ENCODE measurements at places on chromosomes 12 and 14.

GRCh38 chr12:53603804-53604203, 22.4 kb downstream of the ATF7 start:
- peak; percentile 22 for DNase-seq

GRCh38 chr14:49882826-49883694, 9.8 kb upstream of the ARF6 start:
- no peak for DNase-seq

DNA sequence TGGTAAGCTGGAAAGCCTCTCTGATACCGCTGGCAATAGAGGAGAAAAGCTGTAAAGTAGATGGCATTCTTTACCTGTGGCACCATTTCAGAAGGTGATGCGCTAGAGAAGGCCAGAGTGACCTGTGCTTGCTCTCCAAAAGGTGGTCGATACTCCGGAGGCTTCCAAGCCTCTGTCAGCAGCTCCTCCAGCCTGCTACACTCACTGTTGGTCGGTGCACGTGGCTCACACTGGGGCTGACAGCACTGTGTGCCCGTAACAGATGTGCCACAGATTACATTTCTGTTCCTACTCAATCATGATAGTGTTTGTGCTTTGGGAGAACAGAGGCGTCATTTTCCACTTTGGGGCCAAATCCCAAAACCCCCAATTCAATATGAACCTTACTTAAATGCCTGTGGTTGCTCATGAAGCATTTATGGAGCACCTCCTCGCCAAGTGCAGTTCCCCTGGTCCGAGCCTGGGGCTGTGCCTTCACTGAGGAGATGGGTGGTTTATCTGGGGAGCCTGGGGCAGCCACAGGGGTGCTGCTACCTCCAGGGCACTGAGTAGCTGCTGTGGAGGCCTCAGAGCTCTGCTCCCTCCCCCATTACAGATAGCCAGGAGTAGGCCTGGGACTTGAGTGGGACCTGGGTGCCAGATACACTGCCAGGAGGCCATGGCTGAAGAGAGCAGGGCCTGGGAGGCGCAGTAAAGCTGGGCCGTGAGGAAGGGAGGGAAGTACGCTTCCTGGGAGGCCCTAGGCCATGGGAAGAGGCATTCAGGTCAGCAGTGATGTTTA, 26.8 kb downstream of the CCNK start:
- no peak for DNase-seq

DNA sequence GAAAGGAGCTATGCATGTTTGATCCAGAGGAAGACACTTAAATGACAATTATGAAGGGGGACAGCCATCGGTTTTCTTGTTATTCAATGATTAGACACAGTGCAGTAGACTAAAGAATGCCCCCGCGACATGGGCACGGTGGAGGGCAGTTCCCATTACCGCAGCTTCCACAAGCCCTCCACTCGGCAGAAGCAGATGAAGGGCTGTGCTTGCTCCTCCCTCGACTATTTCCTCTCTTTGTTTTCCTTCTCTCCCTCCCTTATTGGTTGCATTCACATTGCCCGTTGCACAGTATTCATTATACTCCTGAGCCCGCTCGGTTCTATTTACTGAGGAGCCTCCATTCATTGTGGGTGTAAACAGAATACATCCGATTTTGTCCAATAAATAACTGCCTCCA, 138.8 kb upstream of the RASSF8 start:
- DNase-seq, result no peak

DNA sequence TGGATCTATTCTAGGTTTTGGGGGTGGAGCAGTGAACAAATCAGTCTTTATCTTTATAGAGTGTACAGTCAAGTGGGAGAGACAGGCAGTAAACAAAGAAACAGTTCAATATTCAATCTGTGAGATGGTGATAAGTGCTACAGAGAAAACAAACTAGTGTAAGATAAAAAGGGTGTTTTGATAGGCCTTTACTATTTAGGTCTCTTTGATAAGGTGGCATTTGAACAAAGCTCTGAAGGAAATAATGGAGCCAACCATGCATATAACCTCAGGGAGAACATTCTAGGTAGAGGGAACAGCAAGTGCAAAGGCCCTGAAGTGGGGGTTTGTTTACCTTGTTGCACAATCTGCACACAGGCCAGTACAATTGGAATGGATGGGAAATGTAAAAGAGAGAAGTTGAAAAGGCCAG, 47.3 kb downstream of the PTPN11 start:
- peak; percentile 45 for DNase-seq

GRCh38 chr12:80704420-80704819, 3.0 kb upstream of the MYF6 start:
- DNase-seq, result no peak

- DNase-seq, result no peak
Measured at GRCh38 chr12:39431797-39432196, 11.1 kb downstream of the KIF21A start.

- DNase-seq, result no peak
Measured at GRCh38 chr14:91261115-91261514, 16.6 kb upstream of the GPR68 start.

GRCh38 chr12:129119537-129119936, 266.3 kb downstream of the GLT1D1 start:
- no peak for DNase-seq

GRCh38 chr14:66395300-66395699, 90.9 kb upstream of the CCDC196 start:
- DNase-seq, result no peak

- DNase-seq, result no peak
Measured at GRCh38 chr12:47981496-47982260, 18.3 kb downstream of the TMEM106C start.
